ENCODE measurements at places on chromosomes 16 and 17.

DNA sequence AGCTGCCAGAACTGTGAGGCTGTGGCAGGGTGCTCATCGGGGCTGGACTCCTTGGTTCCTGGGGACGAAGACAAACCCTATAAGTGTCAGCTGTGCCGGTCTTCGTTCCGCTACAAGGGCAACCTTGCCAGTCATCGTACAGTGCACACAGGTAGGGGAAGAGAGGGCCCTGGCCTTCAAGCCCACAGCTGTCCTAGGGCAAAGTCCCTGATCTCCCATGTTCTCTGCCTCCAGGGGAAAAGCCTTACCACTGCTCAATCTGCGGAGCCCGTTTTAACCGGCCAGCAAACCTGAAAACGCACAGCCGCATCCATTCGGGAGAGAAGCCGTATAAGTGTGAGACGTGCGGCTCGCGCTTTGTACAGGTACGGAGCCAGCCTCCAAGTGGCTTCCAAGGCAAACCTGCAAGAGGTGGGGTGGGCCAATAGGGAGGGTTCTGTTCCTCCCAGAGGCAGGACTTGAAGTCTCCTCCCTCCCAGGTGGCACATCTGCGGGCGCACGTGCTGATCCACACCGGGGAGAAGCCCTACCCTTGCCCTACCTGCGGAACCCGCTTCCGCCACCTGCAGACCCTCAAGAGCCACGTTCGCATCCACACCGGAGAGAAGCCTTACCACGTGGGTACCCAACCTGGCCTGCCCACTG is 3.7 kb downstream of the BCL6B start:
- no peak overlapping the region for H3K4me3 ChIP-seq
- no peaks in the 10 kb centered on the region for H3K27me3 ChIP-seq
- H3K4me1 ChIP-seq: peaks cover 38% of the 10 kb centered on the region
- no peaks in the 10 kb centered on the region for H3K36me3 ChIP-seq
- H3K27ac ChIP-seq: no peak overlapping the region

- peak overlapping the region; percentile 100 for H3K27ac ChIP-seq
- no peaks in the 10 kb centered on the region for H3K36me3 ChIP-seq
- peak overlapping the region; percentile 84 for H3K4me3 ChIP-seq
- peaks cover 54% of the 10 kb centered on the region for H3K4me1 ChIP-seq
These were observed 4.2 kb downstream of the TRADD start for GRCh38 chr16:67155295-67156142.

DNA sequence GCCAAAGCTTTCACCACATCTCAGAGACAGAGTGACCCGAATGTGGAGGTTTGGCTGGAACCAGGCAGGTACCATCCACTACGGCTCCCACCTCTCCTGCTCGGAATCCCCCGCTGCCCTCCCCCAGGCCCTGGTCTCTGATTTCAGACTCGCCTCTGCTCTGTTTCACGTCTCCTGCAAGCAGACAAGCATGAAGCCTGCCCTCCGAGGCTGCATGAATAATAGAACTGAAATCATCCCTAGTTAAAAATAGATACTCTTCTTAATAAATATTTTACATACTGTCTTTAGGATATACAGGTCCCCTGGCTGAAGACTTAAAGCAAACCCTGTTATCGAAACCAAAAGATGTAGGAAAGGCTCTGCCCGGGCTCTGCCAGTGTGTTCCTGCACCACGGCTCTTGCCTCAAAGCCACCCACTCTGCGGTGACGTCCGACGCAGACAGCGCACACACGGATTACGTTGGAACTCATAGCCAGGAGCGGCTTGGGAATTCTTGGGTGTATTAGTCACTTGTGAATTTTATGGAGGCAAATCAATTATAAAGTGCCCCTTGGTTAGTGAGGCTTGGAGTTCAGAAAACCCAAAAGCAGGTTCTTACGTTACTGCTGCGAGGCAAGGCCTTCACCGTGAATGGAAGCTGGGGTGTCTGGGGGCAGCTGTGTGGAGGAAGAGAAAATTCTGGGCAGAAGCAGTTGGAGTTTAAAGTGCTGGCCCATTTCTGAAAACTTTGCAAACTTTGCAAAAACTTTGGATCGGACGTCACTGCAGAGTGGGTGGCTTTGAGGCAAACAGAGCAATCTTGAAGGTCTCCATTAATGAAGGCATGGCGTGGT is 25.6 kb upstream of the NPTX1 start:
- H3K27me3 ChIP-seq: peaks cover 36% of the 10 kb centered on the region
- peaks cover 6% of the 10 kb centered on the region for H3K36me3 ChIP-seq
- H3K4me3 ChIP-seq: no peak overlapping the region
- peaks cover 9% of the 10 kb centered on the region for H3K4me1 ChIP-seq
- H3K27ac ChIP-seq: no peak overlapping the region

GRCh38 chr16:87658564-87659225 is 56.4 kb downstream of the JPH3 start:
- H3K27ac ChIP-seq: no peak overlapping the region
- no peaks in the 10 kb centered on the region for H3K36me3 ChIP-seq
- peaks cover 28% of the 10 kb centered on the region for H3K27me3 ChIP-seq

DNA sequence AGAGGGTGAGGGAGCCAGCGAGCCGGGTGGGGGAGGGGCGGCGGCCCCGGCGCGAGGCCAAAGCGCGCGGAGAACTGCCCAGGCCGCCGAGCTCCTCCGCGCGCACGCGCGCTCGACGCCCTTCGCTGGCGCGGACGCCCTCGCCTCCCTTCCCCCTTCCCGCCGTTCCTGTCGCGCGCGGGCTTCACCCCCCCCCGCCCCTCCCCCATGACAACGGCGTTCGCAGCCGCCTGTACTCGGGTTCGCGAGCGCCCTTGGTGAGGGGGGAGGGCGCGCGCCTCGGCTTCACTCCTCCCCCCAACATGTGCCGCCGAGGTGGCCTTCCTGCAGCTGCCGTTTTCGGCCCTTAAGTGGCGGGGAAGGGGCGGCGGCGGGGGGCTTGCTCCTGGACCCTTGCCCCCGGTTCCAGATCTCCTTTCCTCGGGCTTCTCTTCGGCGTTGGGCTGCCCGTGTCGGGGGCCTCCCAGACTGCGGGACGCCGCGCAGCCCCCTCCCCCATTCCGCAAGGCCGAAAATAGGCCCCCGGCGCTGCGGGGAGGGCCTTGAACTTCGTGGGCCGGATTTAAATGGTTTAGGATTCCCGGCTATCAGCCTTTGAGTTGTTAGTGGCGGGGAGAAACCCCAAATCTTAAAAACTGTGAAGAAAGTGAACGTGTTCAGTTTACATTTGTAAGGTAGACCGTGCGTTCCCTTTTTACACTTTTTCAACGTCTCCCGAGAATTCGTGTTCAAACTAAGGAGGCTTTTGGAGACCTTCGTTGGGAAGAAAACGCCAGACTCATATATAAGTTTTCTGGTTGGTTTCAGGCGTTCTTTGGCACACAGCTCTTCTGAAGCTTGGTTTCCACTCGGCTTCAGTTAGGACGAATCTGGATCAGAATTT is 653 bp downstream of the SRRM2 start:
- peak overlapping the region; percentile 97 for H3K27ac ChIP-seq
- H3K4me1 ChIP-seq: peaks cover 41% of the 10 kb centered on the region
- H3K27me3 ChIP-seq: no peaks in the 10 kb centered on the region
- H3K36me3 ChIP-seq: peaks cover 20% of the 10 kb centered on the region

DNA sequence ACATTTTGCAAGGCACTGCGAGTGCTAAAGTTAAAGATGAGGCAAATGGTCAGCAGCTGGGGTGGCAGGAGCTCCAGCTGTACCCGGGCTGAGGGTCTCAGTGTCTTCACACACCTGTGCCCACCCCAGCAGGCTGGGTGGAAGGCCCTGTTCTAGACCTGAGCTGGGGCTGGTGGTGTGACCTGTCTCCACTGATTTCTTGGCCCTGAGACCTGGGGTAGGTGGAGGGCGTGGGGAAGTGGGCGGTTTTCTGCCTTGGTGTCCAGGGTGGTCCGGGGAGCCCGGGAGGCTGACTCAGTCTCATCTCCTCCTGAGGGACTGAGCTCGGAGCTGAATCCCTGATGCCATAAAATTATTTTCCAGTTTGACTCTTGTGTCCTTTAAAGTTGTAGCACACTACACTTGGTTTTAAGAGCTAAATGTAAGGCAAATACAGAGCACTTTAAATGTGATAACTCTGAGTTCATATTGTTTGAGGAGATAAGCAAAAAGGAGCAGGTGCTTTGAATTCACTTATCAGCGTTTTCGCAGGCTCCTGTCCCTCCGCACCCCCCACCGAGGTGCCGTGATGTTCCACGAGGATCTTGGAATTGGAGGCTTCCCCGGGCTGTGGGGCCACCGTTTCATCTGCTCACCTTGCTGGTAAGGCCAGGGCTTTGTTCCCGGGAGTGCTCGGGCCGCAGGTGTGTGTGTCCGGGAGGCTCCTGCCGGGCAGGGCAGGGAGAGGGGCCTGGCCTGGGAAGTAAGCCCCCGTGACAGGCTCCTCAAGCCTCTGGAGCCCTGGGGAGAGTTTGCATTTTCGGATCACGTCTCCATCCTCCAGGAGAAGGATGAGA is 117.0 kb downstream of the AATF start:
- H3K27ac ChIP-seq: no peak overlapping the region
- peaks cover 15% of the 10 kb centered on the region for H3K27me3 ChIP-seq
- DNase-seq: no peak
- H3K4me1 ChIP-seq: peaks cover 4% of the 10 kb centered on the region
- no peaks in the 10 kb centered on the region for H3K36me3 ChIP-seq

GRCh38 chr17:73163043-73163442 is 1.8 kb upstream of the SSTR2 start:
- no peak for DNase-seq
- H3K36me3 ChIP-seq: peaks cover 3% of the 10 kb centered on the region
- H3K27me3 ChIP-seq: peaks cover 83% of the 10 kb centered on the region
- H3K27ac ChIP-seq: no peak overlapping the region

DNA sequence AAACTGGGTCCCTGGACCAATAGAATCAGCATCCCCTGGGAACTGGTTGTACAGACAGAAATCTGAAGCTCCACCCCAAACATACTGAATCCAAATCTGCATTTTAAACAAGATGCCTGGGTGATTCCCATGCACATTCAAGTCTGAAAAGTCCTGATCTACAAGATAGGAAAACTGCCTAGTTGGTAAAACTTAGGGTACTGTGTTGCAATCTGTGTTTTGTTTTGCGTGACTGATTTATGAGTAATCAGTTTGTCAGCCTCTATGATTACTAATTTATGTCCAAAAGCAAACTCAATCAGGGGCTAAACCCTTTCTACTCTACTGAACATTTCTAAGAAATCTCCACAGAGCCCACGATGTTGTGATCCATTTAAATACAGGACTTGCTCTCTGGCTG is 103.8 kb downstream of the YPEL2 start:
- no peak overlapping the region for H3K4me3 ChIP-seq
- no peak for DNase-seq
- peaks cover 4% of the 10 kb centered on the region for H3K36me3 ChIP-seq
- H3K4me1 ChIP-seq: peaks cover 10% of the 10 kb centered on the region

DNA sequence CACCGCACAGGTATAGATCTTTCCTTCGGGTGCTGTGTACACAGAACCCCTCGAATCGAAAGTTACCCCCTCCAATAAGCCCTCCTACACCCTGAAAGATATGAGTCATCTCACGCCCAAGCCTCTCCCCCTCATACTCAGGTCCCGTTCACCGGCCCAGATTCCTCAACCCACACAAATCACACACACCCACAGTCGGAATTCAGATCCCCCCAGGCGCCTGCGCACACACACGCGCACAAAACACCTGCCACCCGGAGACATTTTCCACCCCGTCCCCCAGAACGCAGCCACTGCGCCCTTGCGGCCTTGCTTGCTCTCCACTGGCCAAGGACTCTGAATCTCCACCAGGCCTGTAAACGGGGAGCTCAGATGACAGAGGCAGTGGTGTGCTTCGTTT is 4.9 kb downstream of the JPH3 start:
- DNase-seq: no peak
- H3K4me3 ChIP-seq: no peak overlapping the region
- H3K4me1 ChIP-seq: peaks cover 4% of the 10 kb centered on the region
- H3K36me3 ChIP-seq: peaks cover 6% of the 10 kb centered on the region
- H3K27me3 ChIP-seq: peaks cover 53% of the 10 kb centered on the region

DNA sequence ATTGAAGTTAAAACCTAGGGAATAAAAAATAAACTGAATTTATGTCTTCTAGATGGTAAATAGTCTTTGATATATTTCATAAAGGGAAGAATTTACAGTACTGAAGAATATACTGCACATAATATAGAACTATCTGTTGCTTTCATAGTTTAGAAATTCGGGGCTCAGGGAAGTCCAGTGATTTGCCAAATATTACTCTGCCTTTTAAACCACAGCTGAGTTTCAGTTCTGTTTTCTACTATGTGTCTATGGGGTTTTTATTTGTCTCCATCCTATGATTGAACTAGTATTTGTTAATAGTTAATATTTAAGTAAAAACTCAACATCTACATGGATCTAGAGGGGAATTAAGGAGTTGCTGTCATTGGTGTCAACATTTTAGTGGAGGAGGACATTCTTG is 715.0 kb upstream of the CDH8 start:
- no peak overlapping the region for H3K4me3 ChIP-seq
- H3K4me1 ChIP-seq: no peaks in the 10 kb centered on the region
- no peaks in the 10 kb centered on the region for H3K27me3 ChIP-seq

DNA sequence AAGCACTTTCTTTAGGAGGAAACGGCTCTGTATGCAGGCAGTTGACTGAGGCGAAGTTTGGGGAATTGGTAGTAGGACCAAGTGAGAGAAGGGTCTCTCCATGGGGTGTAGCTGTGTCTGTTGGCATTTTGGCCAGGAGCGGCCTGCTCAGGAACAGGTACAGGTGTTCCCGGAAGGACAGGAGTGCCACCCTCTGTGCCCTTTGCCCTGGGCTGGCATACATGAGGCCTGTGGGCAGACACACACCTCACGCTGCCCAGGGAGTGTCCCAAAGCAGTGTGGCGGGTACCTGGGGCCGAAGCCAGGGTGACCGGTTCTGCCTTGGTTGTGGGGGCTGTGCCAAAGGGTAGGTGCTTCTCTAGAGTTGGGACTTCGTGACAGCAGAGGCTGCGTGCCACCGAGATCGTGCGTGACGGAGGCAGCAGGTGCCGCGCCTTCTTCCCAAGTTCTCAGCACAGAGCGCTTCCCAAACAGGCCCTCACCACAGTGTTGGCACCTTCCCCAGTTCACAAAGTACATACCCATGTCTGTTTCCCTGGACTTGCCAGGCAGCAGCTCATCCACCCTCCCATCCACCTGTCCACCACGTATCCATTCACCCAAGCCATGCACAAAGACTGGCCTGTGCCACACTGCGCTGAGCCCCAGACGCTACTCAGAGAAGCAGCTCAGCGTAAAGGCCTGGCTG is 19.9 kb upstream of the TCF25 start:
- no peaks in the 10 kb centered on the region for H3K4me1 ChIP-seq
- no peak overlapping the region for H3K4me3 ChIP-seq
- H3K36me3 ChIP-seq: no peaks in the 10 kb centered on the region
- H3K27me3 ChIP-seq: no peaks in the 10 kb centered on the region
- no peak for DNase-seq

DNA sequence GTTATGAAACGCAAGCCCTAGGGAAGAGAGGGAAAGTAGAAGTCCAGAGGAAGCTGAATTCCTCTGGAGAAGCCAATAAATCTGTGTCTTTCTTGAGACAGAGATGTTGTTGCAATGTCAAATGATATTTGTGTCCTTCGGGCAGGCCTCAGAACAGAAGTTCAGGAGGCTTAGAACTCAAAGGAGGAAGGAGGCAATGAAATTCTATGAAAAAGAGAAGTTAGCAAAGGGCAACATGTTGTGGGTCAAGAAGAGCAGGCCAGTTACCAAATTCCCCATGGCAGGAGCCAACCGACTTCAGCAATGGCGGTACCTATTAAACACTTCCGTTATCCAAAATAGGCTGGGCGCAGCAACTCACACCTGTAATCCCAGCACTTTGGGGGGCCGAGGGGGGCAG is 109.0 kb upstream of the DHX40 start:
- peaks cover 38% of the 10 kb centered on the region for H3K27me3 ChIP-seq
- H3K4me3 ChIP-seq: no peak overlapping the region
- no peaks in the 10 kb centered on the region for H3K4me1 ChIP-seq
- H3K27ac ChIP-seq: no peak overlapping the region
